ENCODE measurements at places on chromosomes 6 and 20. TPM values are rescaled to one million over a fixed set of nuclear protein-coding genes. Genes with fewer than 3 reads are reported as not detected.
A peak's percentile ranks its signal among the peaks of the same experiment; 100 is the strongest.

Gene RALGAPB
- 19.8 TPM for total RNA-seq

DNA sequence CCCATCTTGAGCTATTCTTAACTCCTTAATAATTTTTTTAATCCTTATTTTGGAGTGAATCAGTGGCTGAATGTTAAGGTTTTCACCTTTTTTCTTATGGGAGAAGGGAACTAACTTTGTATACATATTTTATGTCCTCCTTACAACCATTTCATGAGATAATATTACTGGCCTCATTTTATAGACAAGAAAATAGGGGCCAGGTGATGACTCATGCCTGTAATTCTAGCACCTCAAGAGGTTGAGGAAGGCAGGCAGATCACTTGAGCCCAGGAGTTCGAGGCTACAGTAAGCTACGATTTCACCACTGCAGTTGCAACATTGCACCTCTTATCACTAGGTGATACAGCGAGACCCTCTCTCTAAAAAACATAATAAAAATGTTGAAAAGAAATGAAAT, 128.7 kb downstream of the TMEM242 start:
- no peak for DNase-seq

Gene HLA-DRB5
- 5.9 TPM for total RNA-seq

- no peak for DNase-seq
Measured at GRCh38 chr20:34164381-34164984, 52.4 kb upstream of the EIF2S2 start.

Gene MEP1A
- not detected for total RNA-seq

DNA sequence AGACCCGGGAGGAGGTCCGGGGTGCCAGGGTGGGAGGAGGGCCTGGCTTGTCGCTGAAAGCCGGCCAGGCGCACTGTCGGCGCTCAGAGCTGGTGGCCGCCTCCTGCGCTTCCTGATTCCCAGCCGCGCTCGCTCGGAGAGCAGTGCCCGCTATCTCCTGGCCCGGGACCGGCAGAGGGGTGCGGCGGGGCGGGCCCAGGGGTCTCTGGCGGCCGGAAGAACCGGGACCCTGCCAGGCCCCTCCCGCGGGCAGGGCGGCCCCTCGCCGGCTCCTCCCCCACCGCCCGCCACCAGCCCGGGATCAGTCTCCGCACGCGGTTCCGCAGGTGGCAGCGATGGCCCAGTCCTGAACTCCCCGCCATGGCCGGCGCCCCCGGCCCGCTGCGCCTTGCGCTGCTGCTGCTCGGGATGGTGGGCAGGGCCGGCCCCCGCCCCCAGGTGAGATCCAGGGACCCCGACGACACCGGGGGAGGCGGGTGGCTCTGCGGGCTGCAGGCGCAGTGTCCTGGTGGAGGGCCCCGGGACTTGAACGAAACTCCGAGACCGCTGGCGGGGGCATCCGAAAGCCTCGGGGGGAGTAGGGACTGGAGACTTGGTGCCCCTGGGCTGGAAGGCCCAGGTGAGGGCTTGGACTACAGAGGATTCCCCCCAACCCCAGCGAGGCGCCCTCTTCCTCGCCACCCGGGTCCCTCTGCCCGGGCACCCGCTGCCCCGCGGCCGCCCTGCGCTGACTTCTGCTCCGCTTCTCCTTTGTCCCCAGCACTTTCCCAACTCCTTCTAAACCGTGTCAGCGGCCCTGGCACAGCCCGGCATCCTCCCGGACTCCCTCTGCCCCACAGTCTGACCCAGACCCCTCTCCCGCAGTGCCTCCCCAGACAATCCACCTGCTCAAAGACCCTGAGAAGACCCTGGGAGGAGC, at the start of gene GLP1R:
TSS of gene GLP1R (plus strand) at position 301 of the 919 bp plus-strand sequence. CDS start at position 361, 60 bp downstream.
- peak; percentile 18 for DNase-seq

Gene RFX6
- total RNA-seq = not detected

Gene PTPRK
- total RNA-seq = 8.9 TPM

DNA sequence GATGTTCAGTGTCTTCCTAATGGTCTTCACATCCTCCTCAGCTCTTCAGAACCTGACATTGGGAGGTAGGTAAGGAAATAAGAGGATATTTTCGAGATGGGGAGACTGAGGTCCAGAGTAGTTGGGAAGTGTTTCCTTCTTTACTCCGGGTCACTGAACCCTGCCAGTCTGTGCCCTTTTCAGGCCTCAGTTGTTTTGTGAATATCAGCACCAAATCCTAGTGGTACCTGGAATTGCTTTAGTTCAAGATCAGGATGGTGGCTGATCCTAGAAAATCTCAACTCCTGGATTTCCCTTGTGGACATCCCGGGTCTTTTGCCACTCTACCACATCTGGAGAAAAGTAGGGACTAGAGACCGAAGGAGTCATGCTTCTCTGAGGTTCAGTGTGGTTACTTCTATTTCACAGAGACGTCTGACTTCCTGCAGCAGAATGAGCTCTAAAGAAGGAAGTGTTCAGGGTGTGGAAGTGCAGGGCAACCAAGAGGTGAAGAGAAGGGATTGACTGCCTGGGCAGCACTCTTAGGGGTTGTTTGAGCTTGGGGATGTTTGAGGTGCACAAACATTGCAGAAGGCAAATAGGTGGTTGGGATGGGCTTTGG, 995 bp downstream of the STK4 start:
- DNase-seq = peak; percentile 44

Gene CASS4
- 3.5 TPM for total RNA-seq

GRCh38 chr20:41140226-41141133, 3.1 kb downstream of the PLCG1 start:
- peak; percentile 56 for DNase-seq

GRCh38 chr6:166900130-166900708, 56.1 kb downstream of the RNASET2 start:
- DNase-seq = no peak

DNA sequence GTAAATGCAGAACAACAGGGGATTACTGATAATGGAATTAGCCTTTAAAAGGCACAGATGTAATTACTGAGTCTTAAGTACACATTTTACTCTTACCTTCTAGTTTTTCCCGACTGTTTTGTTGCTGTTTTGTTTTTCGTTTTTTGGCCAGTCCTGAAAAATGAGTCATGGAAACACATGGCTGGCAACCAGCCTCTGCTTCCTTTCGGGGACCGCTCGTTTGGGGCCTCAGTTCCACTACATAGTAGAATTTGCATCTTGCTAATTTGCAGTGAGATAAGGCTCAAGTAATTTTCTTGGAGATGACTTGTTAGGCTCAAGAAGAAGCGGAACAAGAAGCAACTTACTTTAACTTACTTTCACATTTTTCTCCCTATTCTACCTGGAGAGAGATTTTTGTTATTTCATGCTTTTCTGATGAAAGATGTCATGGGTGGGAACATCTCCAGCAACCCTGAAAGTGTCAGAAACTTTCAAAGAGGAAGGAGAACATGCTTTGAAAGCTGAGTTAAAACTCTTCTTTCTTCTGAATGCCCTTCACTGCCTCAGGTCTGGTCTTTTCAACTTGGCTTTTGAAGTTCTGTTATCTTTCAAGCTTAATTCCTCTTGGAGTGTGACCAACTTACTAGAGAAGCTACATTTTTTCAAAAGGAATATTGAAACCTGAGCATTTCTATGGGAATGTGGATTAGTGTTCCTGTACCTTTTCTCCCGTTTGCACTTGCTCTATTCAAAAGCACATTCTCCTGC, 71.5 kb upstream of the HDAC2 start:
- DNase-seq = no peak

Gene GGTLC1
- total RNA-seq = not detected

Gene NUS1
- 42.8 TPM for total RNA-seq

GRCh38 chr20:46398963-46399362, 7.5 kb downstream of the ELMO2 start:
- no peak for DNase-seq

Gene SIGLEC1
- total RNA-seq = not detected

- no peak for DNase-seq
Measured at GRCh38 chr6:52162940-52163908, 23.0 kb upstream of the IL17A start.

Gene THBD
- total RNA-seq = not detected

Gene CCDC170
- not detected for total RNA-seq

GRCh38 chr20:38874460-38875174, 51.6 kb upstream of the FAM83D start:
- DNase-seq = no peak

DNA sequence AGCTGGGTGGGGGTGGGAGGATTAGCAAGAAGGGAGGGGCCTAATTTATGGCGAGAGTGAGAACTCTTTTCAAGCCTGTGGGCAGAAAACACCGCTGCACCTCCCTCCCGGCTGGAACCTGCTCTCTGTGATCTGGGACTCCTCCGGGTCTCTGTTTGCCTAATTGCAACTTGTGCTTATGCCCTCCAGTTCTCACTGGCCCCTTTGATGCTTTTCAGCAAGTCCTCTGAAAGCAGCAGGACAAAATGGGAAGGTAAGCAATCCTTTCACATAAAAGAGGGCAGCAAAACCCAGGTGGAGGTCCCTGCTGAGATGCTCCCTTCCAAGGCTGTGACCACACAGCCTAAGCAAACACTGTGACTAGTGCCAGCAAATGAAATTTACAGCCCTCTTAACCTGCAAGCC, 523.0 kb upstream of the FLRT3 start:
- no peak for DNase-seq

Gene CNBD2
- 4.9 TPM for total RNA-seq

Gene ABCC10
- 27.2 TPM for total RNA-seq

- peak; percentile 29 for DNase-seq
Measured at GRCh38 chr6:42984924-42985475, 630 bp downstream of the PPP2R5D start.

GRCh38 chr6:112149719-112150263, 62.4 kb downstream of the FAM229B start:
- no peak for DNase-seq

- DNase-seq = peak; percentile 70
Measured at GRCh38 chr20:48635791-48636267, 192.0 kb downstream of the PREX1 start.

DNA sequence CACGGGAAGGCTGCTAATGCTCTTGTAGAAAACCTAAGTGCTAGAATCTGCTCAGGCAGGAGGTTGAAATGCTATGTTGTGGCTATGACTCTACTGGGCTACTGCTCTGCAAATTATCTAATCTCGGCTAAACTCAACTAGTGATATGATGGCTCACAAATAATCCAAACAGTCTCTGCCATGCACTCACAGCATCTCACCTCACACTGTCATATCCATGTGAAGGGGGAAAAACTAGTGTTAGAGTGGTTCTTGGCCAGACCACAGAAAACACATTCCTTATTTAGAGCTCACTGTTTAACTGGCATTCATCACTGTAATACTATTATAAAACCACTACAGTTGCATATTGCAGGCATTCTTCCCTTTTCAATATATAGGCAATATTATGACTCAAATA, 81.8 kb upstream of the DST start:
- DNase-seq = no peak

DNA sequence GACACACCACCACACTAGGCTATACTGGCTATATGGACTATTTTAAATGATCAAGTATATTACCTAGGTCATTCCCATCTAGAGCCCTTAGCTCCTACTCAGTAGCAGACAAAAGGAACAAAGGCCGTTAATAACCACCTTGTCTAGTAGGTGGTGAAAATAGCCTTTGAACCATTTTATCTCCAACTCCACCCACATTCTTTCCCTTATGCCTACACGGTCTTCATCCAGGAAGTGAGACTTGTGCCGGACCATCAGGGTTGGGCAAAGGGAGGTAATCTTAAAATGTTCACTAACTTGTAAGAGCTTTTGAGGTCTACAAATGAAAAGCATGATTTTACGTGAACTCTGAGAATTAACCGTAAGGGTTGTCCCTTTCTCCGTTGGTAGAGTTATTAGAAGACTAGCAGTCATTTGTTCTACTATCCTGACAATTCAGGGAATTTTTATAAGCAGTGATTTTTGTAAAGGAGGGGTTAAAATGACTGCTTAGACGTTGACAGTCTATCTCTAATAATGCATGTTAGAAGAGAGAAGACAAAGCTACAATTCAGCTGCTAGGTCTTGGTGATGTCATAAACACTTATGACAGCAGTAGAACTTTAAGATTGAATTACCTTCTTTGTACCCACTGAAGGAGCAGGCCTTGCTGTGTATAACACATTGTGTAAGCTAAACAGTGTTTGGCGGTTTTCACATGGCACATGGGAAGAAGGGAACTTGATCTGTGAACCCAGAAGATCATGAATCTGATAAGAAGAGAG, 371.8 kb upstream of the JAG1 start:
- DNase-seq = no peak

DNA sequence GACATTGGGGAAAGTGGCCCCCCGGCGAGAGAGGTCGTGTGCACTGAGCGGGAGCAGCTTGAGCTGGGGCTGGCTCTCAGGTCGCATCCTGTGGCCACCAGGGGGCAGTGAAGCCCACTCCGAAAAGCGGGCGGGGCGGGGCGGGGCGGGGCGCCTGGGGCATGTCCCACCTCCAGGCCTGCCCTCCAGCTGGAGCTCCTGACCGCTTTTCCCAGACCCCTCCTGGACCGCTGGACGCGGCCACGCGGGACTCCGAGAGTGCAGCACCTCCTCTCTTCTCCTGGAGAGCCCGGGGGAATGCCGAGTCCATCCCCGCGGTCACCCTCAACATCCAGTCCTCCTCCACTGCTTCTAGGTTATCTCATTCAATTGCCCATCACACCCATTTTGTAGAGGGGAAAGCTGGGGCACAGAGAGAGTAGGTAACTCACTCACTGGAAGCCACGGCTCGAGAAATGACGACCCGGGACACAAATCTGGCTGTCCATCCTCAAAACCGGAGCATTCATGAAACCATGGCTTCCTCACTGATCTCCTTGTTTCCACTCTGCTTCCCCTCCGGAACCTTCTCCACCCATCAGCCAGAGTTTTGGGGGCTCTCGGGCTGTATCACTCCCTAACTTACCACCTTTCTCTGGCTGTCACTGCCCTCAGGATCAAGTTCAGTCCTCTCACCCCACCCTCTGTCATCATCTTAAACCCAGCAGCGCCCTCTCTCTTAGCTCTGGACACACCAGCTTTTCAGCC, 24.1 kb downstream of the COX4I2 start:
- DNase-seq = peak; percentile 86

DNA sequence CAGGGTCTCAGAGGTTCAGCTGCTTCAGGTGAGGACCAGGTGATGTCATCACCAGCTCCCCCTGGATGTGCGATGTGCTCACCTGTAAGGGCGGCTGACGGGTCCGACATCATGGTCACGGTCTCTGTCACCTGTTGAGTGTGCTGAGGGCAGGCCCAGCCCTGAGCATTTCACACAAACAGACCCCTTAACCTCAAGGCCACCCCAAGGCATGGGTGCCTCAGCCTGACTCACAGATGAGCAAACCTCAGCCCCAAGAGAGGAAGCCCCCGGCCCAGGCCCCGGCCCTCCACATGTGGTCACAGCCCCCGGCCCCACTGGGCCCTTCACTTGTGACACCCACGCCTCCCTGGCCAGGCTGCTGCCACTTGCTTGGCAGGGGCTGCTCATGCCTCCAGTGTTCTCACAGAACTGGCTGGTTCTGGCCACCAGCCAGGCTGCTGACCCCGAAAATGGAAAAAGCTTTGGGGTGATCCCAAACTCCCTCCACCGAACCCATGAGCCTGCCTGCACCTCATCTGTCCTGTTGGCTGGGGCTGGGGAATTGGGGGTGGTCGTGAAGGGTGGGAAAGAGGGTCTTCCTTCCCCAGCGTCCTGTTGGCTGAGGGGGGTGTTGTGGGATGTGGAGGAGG, 33.3 kb downstream of the PRR18 start:
- no peak for DNase-seq

Gene SLC22A3
- total RNA-seq = not detected
